ENCODE measurements at places on chromosomes 11 and 22. TPM values are rescaled to one million over a fixed set of nuclear protein-coding genes. Genes with fewer than 3 reads are reported as not detected.

GRCh38 chr22:46453829-46454503 is 83.5 kb downstream of the CELSR1 start:
- no peak for DNase-seq

DNA sequence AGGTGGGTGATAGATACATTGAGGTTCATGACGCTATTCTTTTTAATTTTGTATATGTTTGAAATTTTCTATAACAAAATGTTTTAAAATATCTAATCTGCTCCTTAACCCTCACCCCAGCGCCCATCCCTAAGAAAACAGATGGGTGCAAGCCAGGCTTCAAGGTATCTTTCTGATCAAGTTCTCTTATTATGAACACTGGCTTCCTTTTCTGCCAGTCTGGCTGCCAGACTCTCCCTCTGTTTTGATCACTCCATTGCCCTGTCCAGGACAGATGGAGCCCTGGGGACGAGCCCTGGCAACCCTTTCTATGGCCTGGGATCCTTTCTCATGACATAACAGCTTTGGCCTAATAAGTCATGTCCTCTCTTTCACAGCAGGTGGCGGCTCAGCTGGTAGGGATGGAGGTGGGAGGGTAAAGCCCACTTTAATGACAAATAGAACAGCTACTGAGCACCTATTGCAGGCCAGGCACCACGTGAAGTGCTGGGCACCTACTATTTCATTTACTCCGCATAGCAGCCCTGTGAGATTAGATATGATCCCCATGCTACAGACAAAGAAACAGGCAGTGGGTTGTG is 38.4 kb downstream of the DRD2 start:
- DNase-seq: no peak

DNA sequence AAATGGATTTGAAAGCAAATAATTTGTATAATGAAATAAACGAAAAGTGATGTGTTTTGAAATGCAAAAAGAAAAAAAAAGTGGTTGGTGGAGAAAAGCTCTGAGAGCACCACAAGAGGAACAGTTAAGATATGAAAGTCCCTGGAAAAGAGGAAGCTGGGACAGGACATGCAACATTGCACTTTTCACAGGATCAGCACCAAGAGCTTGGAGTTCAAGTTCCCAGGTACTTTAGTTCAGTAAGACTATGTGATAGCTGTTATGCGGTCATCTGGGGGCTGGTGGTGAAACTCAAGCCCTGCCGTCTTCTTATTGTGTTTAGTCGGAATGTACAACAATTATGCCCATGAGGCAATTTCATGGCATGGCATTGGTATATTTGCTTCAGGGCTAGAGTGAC is 17.1 kb upstream of the MS4A4A start:
- DNase-seq: no peak

The FAM181B gene
- 3.4 TPM for polyA plus RNA-seq
